Fibroblast of the conjunctiva (primary cell): ENCODE measurements at places on chromosomes 1 and 21.

GRCh38 chr1:94757931-94758330, 62.2 kb upstream of the SLC44A3 start:
- DNase-seq = peak; percentile 51

DNA sequence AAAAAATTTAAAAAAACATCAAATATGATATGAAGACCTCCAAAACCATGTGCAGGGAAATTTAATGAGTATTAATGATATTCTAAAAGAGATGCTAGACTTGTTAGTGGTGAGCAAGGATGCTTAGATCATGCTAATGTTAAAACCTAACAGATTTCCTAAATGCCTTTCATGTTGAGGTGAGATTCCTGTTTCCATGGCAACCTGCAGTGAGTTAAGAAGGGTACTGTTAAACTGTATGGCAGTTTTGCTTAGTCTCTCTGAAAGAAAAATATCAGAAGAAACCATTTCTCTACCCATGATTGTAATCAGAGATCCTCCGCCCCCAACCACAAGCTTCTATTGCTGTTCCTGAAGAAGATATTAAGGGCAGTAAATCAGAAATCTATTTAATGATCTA, 321.6 kb upstream of the LRRC7 start:
- DNase-seq = no peak

- no peak for DNase-seq
Measured at GRCh38 chr21:42312626-42313104, 2.5 kb downstream of the TFF3 start.

DNA sequence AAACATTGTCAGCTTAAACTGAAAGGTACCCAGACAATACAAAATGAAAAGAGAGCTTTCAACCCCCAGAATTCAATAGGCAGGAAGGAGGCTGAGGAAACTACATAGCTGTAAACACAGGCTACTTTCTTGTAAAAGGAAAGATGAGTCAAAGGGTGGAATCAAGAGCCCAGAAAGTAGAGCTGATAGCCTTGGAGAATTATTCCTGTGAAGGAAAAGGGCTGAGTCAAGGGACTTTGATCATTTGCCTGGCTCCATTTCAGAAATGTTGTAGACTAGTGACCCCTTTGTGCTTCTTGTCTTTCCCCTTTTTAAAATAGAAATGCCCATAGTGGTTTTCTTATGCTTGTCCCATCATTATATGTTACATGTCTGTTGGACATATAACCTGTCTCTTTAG, 597.6 kb downstream of the ADGRL2 start:
- no peak for DNase-seq

DNA sequence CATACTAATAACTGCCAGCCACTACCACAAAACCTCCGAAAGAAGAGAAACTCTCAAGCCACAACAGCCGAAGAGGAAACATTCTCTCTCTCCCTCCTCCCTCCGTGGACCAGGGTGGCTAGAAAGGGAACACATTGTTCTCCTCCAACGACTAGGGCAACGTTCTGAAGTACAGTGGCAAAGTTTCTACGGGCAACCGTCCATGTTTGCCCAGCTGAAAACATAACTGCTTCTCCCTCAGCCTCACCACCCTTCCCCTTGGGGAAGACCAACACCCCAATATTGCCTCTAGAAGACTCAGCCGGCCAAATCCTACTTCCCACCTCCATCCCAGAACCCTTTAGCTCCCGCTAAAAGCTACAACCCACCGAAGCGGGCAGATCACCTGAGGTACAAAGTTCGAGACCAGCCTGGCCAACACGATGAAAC, 2.0 kb downstream of the GLUL start:
- no peak for DNase-seq

DNA sequence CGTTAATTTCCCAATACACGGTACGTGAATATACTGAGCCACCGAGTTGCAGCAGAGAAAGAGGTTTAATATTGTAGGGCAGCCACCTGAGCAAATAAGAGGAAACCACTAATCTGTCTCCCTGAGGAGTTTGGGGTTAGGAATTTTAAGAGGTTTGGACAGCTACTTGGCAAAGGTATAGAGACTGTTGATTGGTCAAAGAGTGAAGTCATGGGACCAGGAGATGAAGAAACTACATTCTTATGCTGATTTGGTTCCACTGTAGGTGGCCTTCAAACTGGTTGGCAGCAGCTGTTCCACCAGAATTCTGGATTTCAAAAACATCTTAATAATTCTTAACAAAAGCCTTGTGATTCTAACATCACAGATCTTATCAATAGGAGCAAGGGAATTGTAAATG, 485.4 kb upstream of the PRMT6 start:
- no peak for DNase-seq

DNA sequence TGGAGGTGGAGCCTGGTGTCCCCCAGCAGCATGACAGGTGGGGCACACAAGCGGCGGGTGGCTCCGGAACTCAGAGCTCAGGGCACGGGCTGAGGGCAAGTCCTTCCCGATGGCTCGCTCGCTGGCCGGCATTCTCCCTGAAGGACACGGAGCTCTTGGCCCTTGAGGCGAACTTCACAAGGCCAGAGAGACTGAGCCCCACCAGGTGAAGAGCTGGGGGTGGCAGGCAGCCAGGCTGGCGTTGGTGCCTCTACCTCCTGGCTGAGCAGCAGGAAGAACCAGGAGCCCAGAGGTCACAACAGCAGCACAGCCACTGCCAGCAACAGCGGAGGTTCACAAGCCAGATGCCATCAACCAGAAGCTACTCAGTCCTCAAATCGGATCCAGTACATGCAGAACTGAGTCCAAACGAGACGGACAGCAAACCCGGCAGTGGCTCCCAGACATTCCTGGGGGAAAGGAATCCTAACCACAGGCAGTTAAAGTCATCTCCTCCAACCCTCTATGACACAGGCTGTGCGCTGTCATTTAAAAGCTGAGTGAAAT, 54.1 kb downstream of the NPHP4 start:
- no peak for DNase-seq

DNA sequence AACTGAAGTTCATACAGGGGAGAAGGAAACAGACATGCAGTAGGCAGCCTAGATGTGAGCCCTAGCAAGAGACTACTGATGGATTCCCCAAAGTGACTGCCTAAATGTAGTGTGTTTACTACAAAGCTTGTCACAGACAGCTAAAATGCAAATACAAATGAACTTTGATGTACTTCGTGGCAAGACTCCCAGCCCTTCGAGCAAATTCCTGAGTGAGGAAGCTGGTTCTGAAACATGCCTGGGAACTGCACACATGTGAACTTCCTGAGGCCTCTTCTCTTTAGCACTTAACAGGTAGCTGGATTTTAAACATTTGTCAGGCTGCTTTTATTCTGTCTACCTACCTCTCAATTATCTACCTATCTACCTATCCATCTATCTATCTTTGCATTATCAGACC, 6.7 kb upstream of the IRF2BP2 start:
- DNase-seq = no peak

DNA sequence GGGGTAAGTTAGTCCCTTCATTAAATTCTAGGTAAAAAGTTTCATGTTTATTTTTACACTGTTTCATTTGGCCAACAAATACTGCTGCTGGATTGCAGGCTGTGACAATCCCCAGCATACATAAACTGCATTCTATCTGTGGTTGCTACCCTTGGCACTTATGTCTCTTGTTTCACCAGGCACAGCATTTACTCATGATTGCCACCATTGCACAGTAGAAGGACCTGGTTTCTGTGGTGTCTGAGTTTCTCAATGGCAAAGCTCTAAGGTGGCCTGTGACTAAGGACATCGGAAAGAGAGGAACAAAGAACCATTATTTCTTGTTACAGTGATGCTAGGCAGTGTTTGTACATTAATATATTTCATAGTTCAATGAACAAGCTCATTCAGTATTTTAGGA, 878.4 kb upstream of the NEGR1 start:
- no peak for DNase-seq

DNA sequence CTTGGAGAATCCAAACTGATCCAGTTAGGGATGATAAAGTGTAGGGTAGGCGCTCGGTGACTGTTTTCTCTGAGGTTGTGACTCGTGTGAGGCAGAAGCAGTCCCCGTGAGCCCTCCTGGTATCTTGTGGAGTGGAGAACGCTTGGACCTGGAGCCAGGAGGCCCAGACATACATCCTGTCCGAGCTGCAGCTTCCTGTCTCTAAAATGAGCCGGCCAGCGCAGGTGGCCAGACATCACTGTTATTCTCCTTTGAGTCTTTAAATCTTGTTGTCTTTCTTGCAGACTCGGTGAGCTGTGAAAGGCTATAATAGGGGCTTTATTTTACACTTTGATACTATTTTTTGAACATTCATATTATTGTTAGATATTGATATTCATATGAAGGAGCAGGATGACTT, 12.3 kb downstream of the PCSK9 start:
- no peak for DNase-seq

DNA sequence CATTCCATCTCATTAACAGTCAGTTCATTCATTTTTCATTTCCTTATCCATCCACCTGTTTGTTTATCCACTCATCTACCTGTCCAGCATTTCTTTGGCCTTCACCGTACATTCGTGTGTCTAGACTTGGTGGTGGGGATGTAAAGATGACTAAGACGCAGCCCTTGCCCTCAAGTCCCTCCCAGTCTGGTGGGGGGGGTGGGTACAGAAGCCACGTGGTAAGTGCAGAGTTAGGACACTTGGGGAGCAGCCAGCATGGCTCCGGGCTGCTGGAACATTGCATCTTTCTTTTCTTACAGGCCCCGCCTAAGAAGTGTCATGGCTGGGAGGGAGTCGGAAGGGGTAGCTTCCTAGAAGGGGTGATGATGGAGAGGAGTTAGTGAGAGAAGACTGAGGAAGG, 17.2 kb downstream of the KIF26B start:
- no peak for DNase-seq

- DNase-seq = no peak
Measured at GRCh38 chr1:38274974-38275373, 228.4 kb upstream of the POU3F1 start.

DNA sequence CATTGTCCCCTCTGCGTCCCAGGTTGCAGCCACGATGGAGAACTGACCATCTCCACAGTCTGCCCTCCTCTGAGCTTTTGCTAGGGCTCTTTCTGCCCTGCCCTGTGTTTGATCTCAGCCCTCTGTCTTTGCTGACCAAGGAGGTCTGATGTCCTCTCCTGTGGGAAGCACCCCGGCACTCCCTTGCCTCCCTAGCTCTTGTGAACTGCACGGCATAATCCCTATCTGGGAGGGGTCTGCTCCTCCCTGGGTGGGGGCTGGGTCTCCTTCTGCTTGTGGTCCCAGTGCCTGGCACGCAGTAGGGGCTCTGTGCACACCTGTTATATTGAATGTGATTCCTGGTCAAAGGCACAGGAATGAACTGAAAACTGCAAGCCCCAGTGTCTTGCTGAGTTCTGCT, 2.4 kb downstream of the DRAXIN start:
- no peak for DNase-seq

DNA sequence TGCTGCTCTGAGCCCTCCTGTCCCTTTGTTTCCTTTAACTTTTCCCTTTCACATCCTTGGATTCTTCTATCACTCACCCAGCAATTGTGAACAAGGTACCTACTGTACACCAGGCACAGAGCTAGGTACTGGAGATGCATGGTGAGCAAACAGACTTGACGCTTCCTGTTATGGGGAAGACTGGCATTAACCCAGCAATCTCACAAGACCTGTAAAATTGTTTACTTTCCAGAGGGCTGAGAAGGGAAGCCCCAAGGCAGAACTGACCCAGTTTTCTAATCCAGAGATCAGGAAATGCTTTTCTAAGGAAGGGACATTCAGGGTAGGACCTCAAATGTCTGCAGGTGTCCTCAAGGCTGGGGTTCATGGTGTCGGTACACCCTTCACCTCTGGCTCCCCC, 171.6 kb upstream of the KAZN start:
- DNase-seq = no peak

DNA sequence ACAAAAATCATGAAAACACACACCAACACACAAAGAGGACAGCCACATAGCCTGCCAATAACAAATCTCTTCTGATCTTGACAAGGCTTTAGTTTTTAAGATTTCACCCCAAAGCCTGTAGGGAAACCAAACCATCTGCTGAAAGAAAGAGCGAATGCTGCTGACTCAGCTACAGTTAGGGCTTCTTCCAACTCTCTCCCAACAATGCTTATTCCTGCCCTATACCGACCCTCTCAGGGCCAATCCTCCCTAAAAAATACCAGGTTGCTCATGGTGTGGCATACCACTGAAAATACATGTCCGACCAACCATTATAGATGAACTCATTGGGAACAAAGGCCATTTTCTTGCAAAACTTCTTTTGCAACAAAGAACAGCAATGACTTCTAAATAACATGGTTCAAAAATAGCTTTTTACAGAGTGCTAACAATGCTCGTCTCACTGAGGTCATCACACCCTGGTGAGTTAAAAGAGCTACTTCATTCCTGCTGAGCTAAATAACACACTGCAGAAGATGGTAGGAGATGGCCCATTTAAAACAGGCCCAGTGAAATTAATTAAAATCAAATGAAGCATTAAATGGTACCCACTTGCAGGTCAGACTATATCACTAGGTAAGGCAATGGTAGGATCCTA, 86.1 kb downstream of the KIAA0319L start:
- DNase-seq = no peak

GRCh38 chr1:3680488-3681230, 28.3 kb downstream of the TP73 start:
- no peak for DNase-seq

- no peak for DNase-seq
Measured at GRCh38 chr21:36122977-36123376, 11.9 kb upstream of the CBR3 start.
